ENCODE measurements at places on chromosomes 12 and 14.

DNA sequence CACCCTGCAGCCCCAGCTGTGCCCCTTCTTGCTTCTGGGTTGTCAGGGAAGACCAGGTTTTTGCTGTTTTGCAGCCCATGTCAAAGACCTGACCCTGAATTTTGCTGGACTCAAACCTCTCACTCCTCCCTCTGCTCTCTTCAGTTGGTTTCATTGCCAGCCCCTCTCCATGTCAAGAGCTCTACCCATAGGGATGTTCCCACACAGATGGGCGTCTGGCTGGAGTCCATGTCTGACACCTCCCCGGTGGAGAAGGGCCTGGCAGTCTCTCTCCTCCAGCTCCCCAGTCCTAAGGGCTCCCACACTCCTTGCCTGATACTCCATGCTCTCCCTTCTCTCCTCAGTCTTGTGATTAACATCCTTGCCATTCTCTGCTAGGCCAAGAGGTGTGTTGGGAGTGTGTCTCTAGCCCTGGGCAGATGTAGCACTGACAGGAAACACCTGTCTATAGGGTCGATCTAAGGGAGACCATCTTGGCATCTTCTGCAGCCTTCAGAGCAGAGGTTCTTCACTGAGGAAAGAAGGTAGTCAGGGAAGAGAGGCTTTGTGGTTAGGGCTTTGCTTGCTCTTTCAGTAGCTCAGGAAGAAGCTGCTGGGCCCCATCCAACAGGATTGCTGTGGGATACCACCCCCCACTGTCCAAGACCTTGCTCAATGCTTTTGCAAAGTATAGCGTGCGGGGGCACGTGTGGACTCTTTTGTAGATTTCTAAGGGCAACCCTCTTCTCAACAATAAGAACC lies 4.7 kb downstream of the ASIC1 start:
- no peak for DNase-seq

GRCh38 chr14:95948558-95948981 lies 71.9 kb downstream of the TUNAR start:
- DNase-seq: no peak

GRCh38 chr12:118645219-118645618 lies 268.9 kb downstream of the SUDS3 start:
- DNase-seq: no peak

DNA sequence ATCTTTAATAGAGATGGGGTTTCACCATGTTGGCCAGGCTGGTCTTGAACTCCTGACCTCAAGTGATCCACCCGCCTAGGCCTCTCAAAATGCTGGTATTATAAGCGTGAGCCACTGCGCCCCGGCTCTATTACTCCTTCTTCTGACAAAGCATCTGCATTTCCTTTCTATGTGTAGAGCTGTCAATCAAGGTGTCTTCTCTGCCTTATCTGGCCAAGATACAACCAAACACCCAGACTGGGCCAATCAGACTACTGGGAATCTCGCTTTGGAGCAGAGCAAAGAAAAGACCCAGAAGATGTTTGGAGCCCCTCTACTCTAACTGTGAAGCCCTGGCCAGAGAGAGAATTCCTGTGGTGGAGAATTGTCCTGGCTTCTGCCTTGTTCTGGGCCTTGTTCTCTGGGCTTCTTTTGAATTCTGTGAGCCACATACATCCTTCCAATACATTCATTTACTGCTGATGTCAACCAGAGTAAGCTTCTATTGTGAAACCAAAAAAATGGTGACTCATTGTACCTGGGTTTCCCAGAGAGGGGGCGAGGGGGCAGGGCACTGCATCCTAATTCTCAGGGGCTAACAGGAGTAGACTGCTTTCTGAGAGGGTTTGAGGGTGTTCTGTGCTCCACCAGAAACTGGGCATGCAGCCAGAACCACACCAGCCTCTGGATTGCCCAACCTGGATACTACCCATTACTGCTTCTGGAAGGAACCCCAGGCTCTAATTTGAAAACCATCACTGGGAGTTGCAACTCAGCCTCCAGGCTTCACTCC lies 18.8 kb upstream of the FLVCR2 start:
- no peak for DNase-seq

DNA sequence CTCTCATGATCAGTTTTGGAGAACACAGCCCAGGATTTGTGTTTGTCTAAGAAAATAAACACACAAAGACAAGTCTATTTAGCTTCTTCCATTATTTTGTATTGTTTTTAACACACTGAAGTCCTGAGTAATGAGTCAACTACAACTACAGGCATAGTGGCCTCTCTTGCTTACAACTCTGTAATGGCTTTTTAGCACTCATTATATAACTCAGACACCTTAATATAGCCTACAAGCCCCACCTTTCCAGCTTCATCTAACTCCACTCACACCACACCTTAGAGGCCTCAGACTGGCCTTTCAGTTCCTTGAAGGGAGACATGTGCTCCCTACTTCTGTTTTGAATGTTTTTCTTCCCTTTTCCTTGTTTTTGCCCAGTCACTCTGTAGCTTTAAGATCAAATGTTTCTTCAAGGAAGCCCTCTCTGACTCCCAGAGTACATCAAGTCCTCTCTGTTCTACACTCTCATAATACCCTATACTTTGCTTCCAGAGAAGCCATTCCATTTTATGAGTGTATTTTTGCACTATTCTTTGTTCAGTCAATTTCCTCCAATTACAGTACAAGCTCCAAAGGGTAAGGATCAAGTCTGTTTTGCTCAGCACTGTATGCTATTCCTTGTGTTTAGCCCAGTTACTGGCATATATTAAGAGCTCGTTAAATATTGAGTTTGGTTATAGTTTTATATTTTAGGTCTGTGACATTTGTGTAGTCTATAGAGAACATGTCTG lies 233.6 kb upstream of the ARHGAP5 start:
- no peak for DNase-seq

GRCh38 chr12:4346931-4347330 lies 25.9 kb downstream of the TIGAR start:
- no peak for DNase-seq

Measured in NCI-H187 treated with DMSO at 0.1 percent for 48 hours (cell line).